ENCODE measurements at places on chromosomes 12 and 14.

DNA sequence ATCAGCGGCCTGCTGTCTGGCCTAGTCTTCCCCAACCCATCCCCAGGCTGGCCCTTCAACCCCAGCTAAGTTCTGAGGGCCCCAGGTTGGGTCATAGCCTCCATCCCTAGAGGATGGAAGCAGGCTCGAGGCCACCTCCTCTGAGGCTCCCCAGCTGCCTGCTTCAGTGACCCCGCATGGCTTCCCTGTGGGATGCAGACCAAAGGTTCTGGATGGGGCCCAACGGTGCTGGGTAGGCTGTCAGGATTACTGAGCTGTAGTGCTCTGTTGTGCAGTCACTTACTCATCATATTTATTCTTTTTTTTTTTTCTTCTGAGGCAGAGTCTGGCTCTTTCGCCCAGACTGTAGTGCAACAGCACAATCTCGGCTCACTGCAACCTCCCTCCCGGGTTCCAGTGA is 92.0 kb downstream of the IRF2BPL start:
- DNase-seq = no peak

- DNase-seq = no peak
Observed at GRCh38 chr14:64910847-64911495, 3.3 kb upstream of the CHURC1 start.

- no peak for DNase-seq
Observed at GRCh38 chr12:80877721-80878265, 59.9 kb downstream of the LIN7A start.

- DNase-seq = no peak
Observed at GRCh38 chr14:69755296-69755695, 11.6 kb upstream of the SRSF5 start.
